ENCODE measurements at places on chromosomes 5 and 9.

- DNase-seq = no peak
These were observed 137.1 kb downstream of the KCTD16 start for GRCh38 chr5:144307736-144308135.

- no peak for DNase-seq
These were observed 246.6 kb downstream of the DEPDC1B start for GRCh38 chr5:60453186-60453976.

DNA sequence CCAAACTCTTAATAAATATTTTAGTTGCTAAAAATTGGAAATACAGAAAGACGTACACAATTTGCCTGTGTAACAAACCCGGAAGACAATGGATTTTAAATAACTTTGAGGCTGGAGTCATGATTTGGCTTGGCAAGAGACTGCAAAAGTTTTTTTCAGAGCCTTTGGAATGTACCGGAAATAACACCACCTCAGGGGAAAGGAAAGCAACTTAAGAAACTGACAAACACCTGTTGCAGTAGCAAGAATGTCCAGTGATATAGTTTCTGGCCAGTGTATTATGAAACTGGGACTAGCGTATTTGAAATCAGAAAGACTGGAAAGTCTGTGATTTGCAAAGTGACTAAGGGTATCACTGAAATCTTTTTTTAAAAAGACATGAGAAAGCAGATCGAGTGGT, 842 bp downstream of the MUSK start:
- DNase-seq = no peak

GRCh38 chr9:102428305-102428704, 566.8 kb upstream of the CYLC2 start:
- DNase-seq = no peak

DNA sequence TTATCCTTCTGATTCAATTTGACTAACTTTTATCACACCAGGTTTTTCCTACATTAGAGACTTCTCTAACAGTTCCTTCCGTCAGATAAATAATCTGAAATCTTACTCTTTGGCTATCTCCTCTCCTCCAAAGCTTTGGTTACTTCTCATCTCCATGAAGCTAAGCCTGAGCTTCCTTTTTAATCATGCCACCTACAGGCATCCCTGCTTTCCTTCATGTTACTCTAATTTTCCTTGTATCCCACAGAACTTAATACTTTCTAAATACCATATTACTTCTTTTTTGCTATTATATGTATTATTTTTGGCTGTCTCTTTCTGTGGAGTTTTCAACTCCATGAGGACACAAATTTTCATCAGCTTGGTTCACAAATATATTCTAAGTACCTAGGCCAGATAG, 49.7 kb downstream of the C9 start:
- no peak for DNase-seq

GRCh38 chr9:25678147-25678666, at the start of gene TUSC1:
TUSC1 (minus strand) TSS chr9:25678444; CDS start chr9:25678312, 132 bp downstream.
- DNase-seq = peak; percentile 33

DNA sequence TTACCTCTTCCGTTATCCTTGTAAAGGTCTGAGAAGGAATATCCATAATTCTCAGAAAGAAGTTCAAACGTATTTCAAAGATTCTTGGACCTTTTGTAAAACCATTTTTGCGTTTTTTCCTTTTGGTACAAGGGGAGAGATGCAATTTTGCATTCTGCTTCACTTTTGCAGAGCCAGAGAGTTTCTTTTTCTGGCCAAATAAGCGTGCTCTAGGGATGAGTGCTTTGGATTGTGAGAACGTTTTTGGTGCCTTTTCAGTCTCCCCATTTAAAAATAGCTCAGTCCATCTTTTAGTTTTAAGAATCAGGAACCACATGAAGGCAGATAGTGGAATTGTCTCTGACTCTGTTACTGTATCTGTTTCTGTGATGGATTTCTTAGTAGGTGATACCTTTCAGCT, 1.5 kb downstream of the ARHGAP26 start:
- DNase-seq = no peak

DNA sequence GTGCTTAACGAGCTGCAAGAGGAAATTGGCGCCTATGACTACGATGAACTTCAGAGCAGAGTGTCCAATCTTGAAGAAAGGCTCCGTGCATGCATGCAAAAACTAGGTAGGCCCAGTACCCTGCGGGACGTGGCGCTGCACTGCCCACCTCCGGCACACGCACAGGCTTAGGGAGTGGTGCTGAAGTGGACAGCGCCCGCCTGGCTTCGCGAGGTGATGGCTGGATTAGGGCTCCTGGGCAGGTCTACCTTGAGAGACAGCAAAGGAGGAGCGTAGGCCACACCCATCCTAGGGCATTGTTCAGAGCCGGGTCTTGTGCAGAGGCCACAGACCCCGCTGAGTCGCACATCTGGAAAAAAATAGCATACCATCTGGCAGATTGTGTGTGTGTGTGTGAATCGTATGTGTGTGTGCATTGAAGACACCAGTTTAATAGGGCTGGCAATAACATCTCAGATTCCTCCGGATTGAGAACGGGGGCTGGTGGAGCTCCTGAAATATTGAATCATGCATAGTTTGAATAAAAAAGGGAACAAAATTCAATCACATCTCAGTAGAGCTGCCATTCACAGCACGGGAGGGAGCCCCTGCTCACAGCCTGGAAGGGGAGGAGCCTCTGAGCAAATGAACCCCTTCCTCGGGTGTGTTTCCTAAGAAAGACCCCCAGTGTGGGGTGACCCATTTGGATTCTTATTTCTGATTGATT, 11.1 kb downstream of the OLFM1 start:
- no peak for DNase-seq

GRCh38 chr9:111096051-111096450, 57.8 kb upstream of the LPAR1 start:
- DNase-seq = no peak

DNA sequence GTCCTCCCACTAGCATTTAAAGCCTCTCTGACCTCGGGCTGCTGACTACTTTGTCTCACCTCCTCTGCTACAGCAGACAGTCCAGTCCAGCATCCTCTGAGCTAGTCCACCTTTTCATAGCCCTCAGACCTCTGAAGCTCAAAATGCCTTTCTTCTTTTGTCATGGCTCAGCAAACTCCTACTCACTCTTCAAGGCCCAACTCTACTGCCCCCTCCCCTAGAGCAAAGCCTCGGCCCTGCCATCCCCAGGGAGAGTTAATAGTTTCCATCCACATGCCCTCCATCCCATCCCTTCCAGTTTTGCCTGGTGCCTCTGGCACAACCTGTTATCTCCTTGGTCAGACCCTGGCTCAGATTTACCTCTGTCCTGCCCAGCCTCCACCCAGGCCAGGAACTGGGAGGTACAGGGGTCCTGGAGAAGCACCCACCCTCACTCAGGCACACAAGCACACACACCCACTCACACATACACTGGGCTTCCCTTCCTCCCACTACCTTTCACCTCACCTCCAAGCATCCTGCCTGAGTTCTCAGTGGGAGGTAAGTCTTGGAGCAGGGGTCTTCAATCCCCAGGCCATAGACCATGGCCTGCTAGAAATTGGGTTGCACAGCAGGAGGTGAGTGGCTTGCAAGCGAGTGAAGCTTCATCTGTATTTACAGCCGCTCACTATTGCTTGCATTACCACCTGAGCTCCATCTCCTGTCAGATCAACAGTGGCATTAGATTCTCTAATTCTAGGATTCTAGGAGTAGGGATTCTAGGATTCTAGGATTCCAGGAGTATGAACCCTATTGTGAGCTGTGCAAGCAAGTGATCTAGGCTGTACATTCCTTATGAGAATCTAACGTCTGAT, 18.1 kb downstream of the PDLIM4 start:
- no peak for DNase-seq

DNA sequence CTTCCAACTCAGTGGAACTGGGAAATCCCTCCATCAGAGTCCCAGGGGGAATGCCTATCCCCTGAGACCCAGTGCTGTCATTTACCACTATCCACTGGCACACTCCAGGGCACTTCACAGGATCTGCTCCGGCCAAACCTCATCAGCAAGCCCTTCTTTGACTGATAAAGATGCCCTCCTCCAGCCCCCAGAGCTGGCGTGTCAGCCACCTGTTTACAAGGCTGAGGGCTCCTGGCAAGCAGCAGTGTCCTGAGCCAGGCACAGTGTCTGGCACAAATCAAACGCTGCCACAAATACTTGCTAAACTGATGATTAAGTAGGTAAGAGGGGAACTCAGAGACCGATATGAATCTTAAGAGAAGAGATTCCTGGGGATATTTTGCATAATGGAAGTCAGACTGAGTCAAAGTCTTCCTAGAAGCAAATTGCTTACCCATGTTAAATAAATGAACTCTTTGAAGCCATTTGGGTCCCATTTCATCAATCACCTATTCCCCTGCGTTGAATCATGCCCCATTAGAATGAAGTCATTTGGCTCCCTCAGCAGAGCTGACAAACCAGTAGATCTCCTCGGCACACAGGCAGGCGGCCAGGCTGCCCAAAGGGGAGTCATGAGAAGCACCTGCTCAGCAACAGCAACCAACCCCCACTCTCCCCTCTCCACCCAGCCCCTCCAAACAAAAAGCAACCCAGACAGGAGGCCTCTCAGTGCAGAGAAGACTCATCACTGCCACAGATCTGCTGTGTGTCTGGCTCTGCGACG, 97.4 kb downstream of the CDK5RAP2 start:
- no peak for DNase-seq

- no peak for DNase-seq
These were observed 59.2 kb downstream of the HSD17B3 start for GRCh38 chr9:96242811-96243210.

- no peak for DNase-seq
These were observed 467.4 kb upstream of the SEMA6A start for GRCh38 chr5:117041926-117042595.
